H1 (cell line): ENCODE measurements at places on chromosomes 5 and 9. TPM values are rescaled to one million over a fixed set of nuclear protein-coding genes. Genes with fewer than 3 reads are reported as not detected.

- no peak for DNase-seq
Measured at GRCh38 chr5:35237580-35238376, 7.5 kb upstream of the PRLR start.

The MARCHF6 gene
- total RNA-seq = 109 and 118 TPM in 2 replicates

- no peak for DNase-seq
Measured at GRCh38 chr9:77099388-77099787, 77.9 kb upstream of the VPS13A start.

- no peak for DNase-seq
Measured at GRCh38 chr5:82513738-82514137, 235.6 kb upstream of the RPS23 start.

GRCh38 chr5:115450741-115451140 is 93.8 kb downstream of the FEM1C start:
- no peak for DNase-seq

- no peak for DNase-seq
Measured at GRCh38 chr5:138545919-138546562, 3.0 kb upstream of the ETF1 start.

DNA sequence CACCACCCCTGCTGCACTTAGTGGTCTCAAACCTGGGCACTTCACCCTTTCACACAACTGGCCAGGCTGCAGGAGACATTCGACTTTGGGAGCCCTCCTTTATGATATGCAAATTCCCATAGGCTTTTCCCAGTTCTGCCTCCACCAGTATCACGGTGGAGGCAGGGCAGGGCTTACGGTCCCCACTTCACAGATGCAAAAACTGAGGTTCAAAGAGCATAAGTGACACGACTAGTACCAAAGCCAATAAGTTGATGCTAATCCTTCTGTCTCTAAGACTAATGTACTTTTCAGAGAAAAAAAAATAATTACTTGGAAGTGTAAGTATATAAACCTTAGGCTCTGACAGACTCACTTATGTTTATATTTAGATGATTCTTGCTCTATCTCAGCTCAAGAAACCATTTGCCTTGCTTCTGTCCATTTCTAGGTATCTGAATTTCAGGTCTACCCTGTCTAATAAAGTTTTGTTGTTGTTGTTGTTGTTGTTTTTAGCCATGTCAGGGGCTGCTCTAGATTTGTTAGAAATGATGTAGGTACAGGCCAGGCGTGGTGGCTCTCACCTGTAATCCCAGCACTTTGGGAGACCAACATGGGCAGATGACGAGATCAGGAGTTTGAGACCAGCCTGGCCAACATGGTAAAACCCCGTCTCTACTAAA is 10.7 kb downstream of the GALNT10 start:
- no peak for DNase-seq
